ENCODE measurements at places on chromosomes 2 and 18. TPM values are rescaled to one million over a fixed set of nuclear protein-coding genes. Genes with fewer than 3 reads are reported as not detected.

Gene PLGLB1
- 1.5 TPM for total RNA-seq

Gene CNTNAP5
- not detected for total RNA-seq

Gene ATRAID
- 197 TPM for total RNA-seq

Gene GPR39
- 1.3 TPM for total RNA-seq

Gene HTR2B
- total RNA-seq = 9.8 TPM

Gene CACNB4
- 1.2 TPM for total RNA-seq

Gene CDKL4
- 1.3 TPM for total RNA-seq

Gene RELCH
- 43.9 TPM for total RNA-seq

Gene GORASP2
- 34.6 TPM for total RNA-seq

Gene EXOC6B
- 33.2 TPM for total RNA-seq

Gene RBM45
- 29.4 TPM for total RNA-seq

Gene MROH2A
- total RNA-seq = not detected

Gene DYNC1I2
- total RNA-seq = 102 TPM

Gene SULT1C2
- total RNA-seq = 0.44 TPM
